ENCODE measurements at places on chromosomes 6 and 20.

DNA sequence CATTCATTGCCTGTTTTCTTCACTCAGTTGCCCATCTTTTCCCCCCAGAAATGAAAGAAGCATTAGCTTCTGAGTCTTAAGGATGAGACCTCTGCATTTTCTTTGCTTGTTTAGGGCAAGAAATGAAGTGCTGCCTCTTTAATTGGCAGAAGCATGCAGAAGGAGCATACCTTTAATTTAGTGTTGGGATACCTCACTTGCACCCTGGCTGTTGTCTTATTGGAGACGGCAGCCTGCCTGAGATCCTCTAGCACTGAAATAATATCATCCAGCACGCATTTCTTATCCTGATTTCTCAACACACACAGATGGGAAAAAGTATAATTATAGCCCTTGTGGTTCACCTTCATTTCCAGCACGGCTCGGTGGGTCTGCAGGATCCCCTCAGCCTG, 43.1 kb downstream of the PTCHD4 start:
- no peak for DNase-seq

DNA sequence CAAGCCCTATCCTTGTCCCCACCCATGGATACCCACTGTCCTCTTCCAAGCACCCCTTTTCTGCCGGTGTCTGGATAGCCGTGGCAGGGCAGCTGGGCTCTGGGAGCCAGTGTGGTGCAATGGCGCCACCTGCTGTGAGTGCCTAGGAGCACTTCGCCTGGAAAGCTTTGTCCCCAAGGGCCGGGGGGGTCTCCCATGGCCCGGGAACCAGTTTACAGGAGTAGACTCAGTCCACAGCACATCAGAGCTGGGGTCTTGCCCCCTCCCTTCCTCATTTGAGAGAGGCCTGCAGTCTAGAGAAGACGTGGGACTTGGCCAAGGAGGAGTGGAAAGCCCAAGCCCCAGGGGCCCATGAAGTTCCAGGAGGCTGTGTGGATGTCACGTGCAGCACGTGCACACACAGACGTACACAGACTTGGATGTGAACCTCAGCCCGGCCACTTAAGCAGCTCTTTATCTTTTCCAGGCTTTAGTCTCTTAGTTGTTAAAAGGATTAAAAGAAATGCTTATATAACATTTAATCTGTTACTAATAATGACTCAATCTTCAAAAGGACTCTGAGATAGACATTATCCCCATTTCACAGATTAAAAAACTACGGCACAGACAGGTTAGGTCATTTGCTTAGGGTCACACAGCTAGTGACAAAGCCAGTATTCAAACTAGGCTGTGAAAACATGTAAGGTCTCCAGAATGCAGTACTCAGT, 40.9 kb upstream of the CDH22 start:
- DNase-seq = peak; percentile 24

DNA sequence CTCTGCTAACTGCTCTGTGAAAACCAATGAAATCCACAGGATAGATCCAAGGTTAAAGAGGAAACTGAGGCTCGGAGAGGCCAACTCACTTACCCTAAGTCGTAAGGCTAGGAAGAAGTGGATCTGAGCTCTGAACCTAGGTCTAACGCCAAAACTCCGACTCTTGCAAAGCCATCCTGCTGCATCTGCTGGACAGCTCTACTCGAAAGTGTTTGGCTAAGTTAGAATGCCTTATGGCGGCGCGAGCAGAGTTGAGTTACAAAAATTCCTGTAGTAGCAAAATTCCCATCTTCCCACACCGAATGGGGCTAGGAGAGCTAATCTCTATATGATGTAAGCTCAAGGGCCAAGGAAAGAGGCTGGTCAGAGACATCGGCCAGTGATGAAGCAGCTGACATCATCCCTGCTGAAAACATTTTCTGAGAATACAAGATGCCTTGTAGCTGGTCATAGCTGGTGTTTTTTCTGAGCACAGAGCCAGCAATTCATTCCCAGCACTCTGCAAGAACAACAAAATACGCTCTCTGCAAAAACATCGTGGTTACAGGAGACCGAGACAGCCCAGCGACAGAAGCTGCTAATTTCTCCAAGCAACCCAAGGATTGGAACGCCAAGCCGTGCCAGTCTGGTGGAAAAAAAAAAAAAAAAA, 1.8 kb downstream of the SPATA2 start:
- no peak for DNase-seq

DNA sequence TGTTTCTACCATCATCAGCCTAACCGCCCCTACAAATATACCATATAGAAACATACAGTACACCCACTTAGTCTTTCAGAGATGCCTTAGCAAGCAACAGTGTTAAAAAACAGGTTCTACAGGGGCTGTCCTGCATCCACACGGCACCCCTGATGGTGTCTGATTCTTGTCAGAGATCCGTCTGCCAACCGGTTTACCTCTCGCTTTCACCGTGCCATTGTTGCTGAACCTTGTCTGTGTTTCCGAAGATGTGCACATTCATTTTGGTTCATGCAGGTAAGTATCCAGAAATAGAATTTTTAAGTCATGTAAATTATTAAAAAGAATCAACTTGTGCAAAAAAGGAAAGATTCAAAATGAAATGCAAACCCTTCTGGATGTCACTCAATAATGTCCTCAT, 52.9 kb downstream of the EPHA7 start:
- DNase-seq = no peak

GRCh38 chr6:57421503-57421902, 104.1 kb downstream of the PRIM2 start:
- DNase-seq = no peak

- DNase-seq = no peak
These were observed 6.6 kb downstream of the SLC2A4RG start for GRCh38 chr20:63745961-63746731.

GRCh38 chr6:125974214-125974866, 12.0 kb upstream of the TRMT11 start:
- no peak for DNase-seq

DNA sequence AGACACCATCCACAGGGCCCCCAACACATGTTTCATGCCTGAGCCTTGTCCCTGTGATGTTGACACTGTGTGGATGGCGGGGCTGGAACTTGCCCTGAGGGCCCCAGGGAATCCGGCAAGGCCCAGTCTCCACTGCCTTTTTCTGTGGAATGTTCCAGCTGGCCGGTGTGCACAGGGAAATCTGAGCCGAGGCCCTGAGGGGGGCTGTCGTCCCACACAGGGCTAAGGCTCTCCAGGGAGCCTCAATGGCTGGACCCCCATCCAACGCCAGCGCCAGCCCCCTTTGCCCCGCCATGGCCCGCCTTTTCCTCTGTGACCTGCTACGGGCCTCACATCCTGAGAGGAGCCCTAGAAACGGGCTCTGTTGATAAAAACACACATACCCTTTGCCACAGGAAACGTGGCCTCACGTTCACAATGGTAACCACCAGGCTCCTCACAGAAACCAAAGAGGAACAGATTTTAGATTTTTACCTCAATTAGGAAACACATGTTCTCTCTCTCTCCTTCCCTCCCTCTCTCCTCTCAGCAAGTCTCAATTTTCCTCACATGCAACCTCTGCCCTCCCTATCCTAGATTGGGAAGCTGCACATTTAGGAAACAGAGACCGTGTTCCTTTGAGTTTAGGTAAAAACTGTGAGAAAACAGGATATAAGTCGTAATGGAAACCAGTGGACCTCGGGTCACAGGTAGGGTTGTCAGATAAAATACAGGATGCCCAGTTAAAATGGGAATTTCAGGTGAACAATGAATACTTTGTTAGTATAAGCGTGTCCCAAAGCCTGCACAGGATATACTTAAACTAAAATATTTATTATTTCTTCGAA, 13.7 kb upstream of the ZNF831 start:
- DNase-seq = peak; percentile 42

DNA sequence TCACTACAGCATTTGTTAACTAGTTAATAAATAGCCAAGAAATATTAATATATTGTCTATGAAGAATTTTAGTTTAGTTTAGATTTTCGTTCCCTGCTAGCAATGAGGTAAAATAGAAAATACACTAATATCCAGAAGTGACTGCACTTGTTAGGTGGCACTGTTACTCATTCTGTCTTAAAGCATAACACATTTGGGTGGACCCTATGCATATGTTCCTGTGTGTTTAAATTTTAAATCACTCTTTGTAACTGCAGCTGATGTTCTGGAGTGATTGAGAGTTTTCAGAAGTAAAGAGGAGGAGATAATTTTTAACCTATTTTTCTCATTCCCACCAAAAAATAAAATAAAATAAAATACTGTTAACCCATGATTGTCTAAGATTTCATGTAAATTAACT, 73.9 kb upstream of the SOX4 start:
- DNase-seq = no peak

DNA sequence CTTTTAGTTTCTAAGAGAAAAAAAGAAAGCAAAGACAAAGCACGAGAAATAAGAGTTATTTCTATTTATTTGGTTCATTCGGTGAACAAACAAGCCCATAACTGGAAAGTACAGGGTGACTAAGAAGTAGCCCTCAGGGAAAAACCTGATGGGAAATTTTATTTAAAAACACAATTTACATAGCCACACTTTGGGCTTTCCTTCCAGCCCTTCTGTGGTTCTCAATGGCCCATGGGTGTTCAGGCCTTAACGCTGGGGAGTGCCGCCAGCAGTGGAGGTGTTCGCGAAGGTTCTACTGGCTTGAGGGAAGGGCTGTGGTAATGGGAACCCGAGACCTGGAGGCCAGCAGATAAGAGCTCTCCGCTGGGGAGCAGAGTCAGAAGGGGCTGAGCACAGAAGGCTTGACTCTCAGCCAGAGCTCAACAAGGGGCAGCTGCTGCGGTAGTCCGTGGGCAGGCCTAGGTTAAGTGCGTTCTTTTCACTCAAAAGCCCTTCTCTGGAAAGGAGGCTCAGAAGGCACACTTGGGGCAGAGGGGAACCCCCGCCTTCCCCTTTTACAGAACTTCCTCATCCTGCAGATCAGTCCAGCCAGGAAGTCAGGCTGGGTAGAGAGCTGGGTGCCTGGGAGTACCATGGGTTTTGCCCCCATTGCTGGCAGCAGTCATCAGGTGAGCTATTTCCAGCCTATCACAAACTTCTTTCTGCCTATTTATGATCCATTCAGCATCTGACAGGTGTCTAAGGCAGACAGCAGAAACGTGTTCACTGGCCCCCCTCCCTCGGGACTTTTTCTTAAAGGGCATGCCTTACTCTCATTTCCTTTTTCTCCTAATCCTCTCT, 8.8 kb upstream of the CD83 start:
- peak; percentile 13 for DNase-seq

DNA sequence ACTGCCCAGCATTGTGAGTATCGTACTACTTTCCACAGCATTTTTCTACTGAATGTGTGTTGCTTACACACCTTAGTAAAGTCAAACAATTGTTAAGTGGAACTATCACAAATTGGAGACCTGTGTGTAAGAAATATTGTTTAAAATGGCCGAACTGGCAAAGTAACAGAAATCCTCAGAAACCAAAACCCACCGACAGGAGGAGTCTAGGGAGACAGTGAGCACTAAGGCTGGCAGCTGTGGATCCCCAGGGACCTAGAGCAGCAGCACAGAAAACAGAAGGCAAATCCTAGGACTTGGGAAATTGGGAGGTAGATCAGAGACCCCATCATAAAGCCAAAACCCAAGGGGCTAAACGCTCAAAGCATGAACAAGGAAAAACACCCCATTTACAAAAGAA, 69.9 kb downstream of the SESN1 start:
- DNase-seq = no peak

GRCh38 chr20:33653900-33654596, 8.1 kb upstream of the C20orf144 start:
- no peak for DNase-seq

All from activated T-helper 9 cell treated with anti-CD3 and anti-CD28 coated beads, Interleukin-2, amount 50 U/mL, for 16 hours (primary cell).